ENCODE measurements at places on chromosomes 3 and 15. TPM values are rescaled to one million over a fixed set of nuclear protein-coding genes. Genes with fewer than 3 reads are reported as not detected.

PAQR9 gene
- 1.8 TPM for total RNA-seq

SAXO2 gene
- total RNA-seq: 2.1 TPM

MAGEL2 gene
- not detected for total RNA-seq

ECE2 gene
- total RNA-seq: not detected

BCHE gene
- 1.1 TPM for total RNA-seq

SPATA12 gene
- 0.29 TPM for total RNA-seq

PLA2G4F gene
- not detected for total RNA-seq

ARHGAP31 gene
- total RNA-seq: 0.89 TPM

GOLGA6B gene
- total RNA-seq: not detected

CHL1 gene
- total RNA-seq: not detected

CACNA2D2 gene
- total RNA-seq: 0.53 TPM

CCR9 gene
- total RNA-seq: not detected

KLHDC8B gene
- 3.6 TPM for total RNA-seq

SLC15A2 gene
- total RNA-seq: 0.12 TPM

TF gene
- 1.2 TPM for total RNA-seq

UBL7 gene
- total RNA-seq: 41.8 TPM

SNURF gene
- total RNA-seq: 9.3 TPM

EXD1 gene
- 0.14 TPM for total RNA-seq

LRRC34 gene
- not detected for total RNA-seq

ETFA gene
- total RNA-seq: 244 TPM

GATM gene
- 2.3 TPM for total RNA-seq

ARHGEF26 gene
- 11.9 TPM for total RNA-seq

CTDSPL gene
- total RNA-seq: 21.3 TPM

PEX11A gene
- total RNA-seq: 8.0 TPM

NLGN1 gene
- not detected for total RNA-seq

TPRG1 gene
- 0.18 TPM for total RNA-seq

LEKR1 gene
- total RNA-seq: 1.0 TPM

GP9 gene
- total RNA-seq: not detected

DNAH12 gene
- 0.09 TPM for total RNA-seq

GOLGA6L9 gene
- 1.8 TPM for total RNA-seq

SLITRK3 gene
- not detected for total RNA-seq

NMNAT3 gene
- total RNA-seq: 1.2 TPM

ANKRD63 gene
- 0.40 TPM for total RNA-seq

CRABP1 gene
- total RNA-seq: 1.9 TPM

MINAR1 gene
- total RNA-seq: 0.49 TPM

SPTBN5 gene
- total RNA-seq: 0.17 TPM

All from A549 treated with AZD2906 at 1 μM for 4 hours (cell line).